ENCODE measurements at places on chromosomes 3 and 15.

DNA sequence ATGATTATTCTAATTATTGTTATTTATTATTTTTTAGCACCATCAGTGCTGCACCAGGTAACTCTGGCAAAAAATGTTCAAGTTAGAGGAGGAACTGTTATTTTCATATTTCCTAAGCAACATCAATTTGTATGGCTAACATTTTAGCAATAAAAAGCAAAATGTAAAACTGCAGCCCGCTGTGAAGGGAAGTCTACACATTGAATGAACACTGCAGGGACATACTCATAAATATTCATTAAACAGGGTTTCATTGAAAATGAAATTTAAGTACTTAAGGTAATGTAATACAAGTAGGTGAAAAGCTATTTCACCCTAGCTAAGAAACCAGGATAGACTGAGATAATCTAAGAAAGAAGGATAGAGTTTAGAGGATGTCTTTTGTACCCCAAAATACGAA, 532.7 kb downstream of the NLGN1 start:
- DNase-seq = no peak

DNA sequence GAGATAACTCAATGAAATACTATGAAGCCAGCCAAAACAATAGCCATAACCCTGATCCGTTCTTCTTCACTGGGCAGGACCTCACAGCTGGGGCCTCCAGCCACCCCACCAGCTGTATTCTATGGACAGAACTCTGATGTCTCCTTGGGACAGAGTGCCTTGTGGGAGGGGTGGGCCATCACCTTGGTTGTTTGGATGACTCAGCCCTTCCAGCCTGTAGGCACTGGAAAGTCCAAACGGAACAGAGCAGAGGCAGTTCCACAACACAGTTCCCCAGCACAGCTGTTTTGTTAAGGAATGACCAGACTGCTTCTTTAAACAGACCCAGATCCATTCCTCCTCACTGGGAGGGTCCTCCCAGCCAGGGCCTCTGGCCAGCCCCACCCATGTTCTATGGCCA, 31.9 kb upstream of the ZBED2 start:
- DNase-seq = no peak

GRCh38 chr3:151837057-151837456, 23.1 kb downstream of the AADAC start:
- DNase-seq = no peak

GRCh38 chr3:154135511-154136173, 14.5 kb downstream of the ARHGEF26 start:
- no peak for DNase-seq

- DNase-seq = no peak
These were observed 74.7 kb downstream of the XXYLT1 start for GRCh38 chr3:195196266-195196665.

GRCh38 chr3:128229106-128229857, 76.0 kb downstream of the EEFSEC start:
- DNase-seq = no peak

- no peak for DNase-seq
These were observed 139.5 kb upstream of the EIF1B start for GRCh38 chr3:40169983-40170382.

DNA sequence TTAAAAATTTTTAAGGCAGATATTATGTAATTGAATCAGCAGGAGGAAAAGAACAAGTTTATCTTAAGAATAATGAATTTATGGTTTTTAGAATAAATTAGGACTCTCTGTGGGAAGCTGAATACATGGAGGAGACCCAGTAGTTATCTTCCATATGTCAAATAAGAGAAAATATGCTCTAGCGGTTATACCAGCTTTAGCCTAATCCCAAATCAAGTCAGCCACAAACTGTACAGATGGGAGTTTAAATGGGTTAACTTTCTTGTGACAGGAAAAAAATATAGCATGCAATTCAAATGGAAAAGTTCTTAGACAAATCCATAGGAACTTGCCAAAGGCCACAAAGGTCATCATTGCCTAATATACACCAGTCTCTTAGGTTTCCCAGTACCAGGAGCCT, 84.3 kb downstream of the TTBK2 start:
- no peak for DNase-seq

DNA sequence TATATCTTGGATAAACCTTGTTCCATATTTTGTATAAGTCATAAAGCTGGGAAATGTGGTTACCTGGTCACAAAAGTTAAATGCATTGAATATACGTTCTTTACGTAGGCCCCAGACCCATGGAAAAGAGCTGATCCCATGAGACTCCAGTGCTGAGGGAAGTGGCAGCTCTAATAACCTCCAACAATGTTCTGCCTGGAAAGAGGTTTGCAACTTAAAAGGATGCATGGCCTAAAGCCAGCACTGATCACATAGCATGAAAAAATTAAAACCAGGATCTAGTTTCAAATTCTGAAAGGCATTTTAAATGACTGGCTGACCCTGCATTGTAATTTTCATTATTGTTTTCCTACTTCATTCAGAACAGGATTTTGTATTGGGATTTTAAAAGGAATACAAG, 27.9 kb upstream of the STRIT1 start:
- no peak for DNase-seq
